T-helper 2 cell (primary cell): ENCODE measurements at places on chromosomes 4 and X.

DNA sequence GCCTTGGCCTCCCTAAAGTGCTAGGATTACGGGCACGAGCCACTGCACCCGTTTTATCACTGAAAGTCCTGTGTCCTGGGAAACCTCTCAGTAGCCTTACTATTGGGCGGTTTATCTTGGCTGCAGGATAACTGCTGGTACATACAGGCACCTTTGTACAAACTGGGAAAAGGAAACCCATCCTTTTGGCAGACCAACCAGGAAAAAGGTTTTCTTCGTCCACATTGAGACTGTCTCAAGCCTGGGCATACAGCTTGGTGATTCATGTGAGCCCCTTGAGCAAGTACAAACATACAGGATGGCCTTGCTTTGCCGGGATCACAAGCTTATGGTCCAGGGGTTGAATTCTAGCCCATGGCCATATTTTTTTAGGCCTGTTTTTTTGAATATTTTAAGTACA, 32.8 kb downstream of the RWDD4 start:
- no peak for DNase-seq

- no peak for DNase-seq
Observed at GRCh38 chr4:76305971-76306881, at the start of gene STBD1. STBD1 (plus strand) TSS chr4:76306733; CDS start chr4:76306770, 37 bp downstream.

- DNase-seq, result no peak
Observed at GRCh38 chr4:126448086-126448845, 1133.5 kb downstream of the FAT4 start.

- DNase-seq, result no peak
Observed at GRCh38 chr4:119526786-119527550, 101.6 kb downstream of the PDE5A start.

DNA sequence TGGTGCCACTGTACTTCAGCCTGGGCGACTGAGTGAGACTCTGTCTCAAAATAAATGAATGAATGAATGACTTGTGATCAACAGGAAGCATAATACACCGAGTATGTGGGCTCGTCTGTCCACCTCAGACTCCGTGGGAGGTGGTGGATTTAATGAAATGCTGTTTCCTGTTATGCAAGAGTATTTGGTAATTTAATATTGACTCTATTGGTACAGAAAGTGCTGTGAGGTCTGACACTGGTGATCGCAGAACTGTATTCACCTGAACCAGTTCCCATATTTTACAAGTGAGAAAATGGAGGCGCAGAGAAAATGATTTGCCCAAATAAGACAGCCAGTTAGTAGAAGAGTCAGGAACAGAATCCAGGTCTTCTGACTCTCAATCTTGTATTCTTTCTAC, 423.3 kb downstream of the RAPGEF2 start:
- DNase-seq, result no peak

GRCh38 chr4:123841447-123842121, 445.0 kb downstream of the SPRY1 start:
- DNase-seq, result no peak

- no peak for DNase-seq
Observed at GRCh38 chr4:170227928-170228327, 138.2 kb upstream of the AADAT start.

DNA sequence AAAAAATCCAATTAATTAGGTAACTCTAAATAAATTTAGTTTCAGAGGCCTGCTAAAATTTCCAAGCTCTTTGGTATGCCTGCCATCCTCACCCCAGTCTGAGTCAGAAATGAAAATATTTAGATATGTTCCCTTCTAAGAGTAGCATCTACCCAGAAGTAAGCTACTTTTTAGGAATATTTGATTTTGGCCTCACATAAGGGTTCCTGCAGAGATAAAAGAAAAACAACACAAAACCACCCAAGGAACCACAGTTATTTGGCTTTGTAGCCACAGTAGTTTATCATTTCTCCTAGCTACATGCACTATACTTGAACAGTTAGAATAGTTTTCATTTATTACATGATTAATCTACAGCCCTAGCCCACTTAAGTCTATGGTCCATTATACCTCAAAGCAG, 192.6 kb upstream of the FAM241A start:
- no peak for DNase-seq

DNA sequence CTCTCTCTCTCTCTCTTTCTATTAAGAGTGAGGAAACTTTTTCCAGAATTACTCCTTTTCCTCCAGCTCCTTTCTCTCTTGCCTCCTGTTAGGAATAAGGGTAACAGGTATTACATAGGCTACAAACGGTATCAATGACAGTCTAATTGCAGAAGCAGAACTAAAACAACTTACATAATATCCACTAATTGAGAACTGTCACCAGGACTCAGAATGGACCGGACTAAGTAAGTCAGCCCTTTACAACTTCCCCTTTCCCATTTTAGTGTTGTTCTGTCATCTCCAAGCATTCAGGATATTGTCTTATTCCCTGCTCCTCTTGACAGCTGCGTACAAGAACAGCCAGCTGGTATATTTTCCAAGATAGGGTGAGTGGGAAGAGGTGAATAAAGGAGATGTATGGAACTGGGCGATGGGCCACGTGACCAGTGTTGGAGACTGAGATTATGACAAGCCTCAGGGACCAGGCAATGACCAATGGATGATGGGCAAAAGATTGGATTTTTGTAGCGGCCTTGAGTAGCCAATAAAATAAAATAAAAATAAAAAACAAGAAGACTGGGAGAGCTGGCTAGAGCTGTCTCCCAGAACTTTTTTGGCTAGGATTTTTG, 2.3 kb upstream of the FNIP2 start:
- no peak for DNase-seq

DNA sequence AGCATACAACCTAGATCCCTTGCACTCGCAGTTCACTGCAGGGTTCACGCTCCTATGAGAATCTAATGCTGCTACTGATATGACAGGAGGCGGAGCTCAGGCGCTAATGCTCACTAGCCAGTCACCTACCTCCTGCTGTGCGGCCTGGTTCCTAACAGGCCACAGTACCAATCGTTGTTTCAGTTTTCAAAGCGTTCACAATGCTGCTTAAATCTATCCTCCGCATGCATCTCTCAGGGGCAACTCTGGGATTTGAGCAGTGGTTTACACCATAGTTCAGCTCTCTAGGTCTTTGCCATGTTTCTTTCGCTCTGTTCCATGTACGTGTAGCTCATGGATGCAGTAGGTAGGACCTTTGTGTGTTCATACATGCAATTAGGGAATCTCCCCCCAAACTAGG, 47.2 kb downstream of the CLOCK start:
- no peak for DNase-seq

- no peak for DNase-seq
Observed at GRCh38 chr4:106930522-106930921, 105.6 kb downstream of the DKK2 start.

GRCh38 chr4:153223427-153223801, 19.2 kb downstream of the TRIM2 start:
- no peak for DNase-seq

- DNase-seq, result peak; percentile 6
Observed at GRCh38 chrX:75746891-75747639, 38.0 kb downstream of the MAGEE2 start.

- DNase-seq, result no peak
Observed at GRCh38 chrX:8297766-8298165, 126.7 kb upstream of the VCX2 start.

DNA sequence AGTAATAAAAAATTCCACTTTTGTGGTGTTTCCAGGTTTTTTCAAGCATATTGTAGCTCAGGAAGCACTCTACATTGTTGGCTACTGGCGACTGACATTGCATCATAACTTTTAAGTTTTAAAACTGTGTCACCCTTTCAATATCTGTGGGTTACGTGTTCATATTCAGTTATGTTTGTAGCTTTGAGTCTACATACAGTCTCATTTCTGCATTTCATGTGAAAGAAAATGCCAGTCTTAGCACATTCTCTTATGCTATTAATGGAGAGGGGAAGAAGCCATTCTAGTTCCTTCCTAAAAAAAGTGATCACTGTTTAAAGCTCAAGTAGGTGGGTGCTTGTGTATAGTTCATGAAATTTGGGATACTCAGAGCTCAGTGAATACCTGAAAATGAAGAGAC, 38.1 kb downstream of the DIAPH2 start:
- DNase-seq, result no peak

DNA sequence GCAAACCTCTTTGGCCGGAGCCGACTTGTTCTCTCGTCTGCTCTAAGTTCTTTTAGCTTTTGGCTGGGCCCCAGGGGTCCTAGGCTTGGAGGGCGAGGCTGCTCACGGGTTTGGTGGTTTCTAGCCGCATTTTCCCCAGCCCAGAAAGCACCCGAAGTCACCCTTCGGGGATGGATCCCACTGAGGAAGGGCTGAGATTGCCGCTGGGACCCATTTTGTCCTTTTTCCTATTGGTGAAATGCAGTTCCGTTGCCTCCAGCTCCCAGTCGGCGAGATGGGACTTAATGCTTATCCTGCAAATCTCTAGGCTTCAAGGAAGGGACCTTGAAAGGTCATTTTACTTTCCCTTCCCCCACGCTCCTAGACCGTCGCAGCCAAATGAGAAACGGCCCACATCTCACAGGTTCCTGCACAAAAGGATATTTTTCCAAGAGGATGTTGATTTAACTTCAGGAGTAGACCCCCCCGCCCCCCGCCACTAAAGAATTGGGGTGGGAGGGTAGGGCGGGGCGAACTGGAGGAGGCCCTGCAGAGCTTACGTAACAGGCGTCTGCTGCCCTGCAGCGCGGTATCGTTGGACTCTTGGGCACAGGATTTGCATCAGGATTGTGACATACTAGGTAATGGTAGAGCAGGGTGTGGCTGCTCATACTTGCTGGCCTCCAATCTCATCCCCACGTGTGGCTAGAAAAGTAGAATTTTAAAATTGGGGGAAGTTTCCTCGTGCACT, 564 bp downstream of the PGK1 start:
- no peak for DNase-seq

- DNase-seq, result no peak
Observed at GRCh38 chrX:1440506-1440905, 12.2 kb downstream of the ASMTL start.

DNA sequence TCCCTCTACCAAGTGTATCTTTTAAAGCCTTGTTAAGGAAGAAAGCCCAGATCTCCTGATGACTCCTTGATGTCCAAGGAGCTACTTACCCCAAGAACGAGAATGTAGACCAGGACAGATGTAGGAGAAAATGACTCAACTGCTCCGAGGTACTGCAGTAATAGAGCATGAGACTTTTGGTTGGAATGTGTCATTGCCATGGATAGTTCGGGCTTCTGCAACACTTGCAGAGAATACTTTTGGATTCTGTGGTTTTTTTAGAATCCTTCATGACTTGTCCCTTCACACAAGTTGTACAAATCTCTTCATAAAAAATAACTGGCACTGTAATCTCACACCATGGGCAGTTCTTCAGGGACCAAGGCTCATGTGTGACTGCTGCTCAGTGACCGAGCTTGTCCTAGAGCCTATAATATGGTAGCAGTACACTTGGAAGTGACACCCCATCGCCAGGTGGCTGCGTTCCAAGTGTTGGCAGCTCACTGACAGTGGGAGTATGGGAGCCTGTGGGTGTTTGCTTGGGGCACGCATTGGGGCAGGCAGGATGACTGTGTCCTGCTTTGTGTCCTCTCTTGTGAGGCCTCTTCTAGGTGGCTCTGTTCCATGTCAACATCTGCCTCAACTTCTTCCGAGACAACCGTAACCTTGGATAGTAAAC, 87.9 kb upstream of the WDR1 start:
- no peak for DNase-seq

DNA sequence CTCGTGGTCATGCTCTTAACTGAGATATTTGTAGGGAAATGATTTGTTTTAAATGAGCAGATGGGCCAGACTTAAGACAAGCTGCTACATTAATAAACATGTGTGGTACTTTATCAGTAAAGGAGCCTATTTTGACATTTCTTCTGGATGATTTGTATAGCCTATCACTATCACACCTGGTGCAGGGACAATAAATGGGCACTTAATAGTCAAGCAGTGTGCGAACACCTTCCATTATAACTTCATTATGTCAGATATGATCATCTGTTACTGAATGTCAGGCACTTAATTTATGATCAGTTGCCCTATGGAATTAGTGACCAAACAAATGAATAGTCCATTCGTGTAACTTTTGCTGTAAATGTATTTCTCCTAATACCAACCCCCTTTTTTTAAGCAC, 628.8 kb downstream of the ADGRL3 start:
- no peak for DNase-seq

DNA sequence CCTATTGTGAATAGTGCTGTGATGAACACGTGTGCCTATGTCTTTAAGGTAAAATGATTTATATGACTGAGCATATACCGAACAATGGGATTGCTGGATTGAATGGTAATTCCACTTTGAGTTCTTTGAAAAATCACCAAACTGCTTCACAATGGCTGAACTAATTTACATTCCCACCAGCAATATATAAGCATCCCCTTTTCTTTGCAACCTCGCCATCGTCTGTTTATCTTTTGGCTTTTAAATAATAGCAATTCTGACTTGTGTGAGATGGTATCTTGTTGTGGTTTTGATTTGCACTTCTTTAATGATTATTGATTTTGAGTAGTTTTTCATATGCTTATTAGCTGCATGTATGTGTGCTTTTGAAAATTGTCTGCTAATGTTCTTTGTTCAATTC, 31.8 kb upstream of the UGT2A1 start:
- no peak for DNase-seq

- DNase-seq, result no peak
Observed at GRCh38 chrX:32045149-32045548, 973.3 kb upstream of the FTHL17 start.

GRCh38 chr4:38671592-38671940, 7.6 kb downstream of the KLF3 start:
- DNase-seq, result no peak

- no peak for DNase-seq
Observed at GRCh38 chrX:1593286-1594271, 2.2 kb downstream of the AKAP17A start.

GRCh38 chr4:40722576-40723161, 27.1 kb upstream of the NSUN7 start:
- DNase-seq, result no peak

- DNase-seq, result no peak
Observed at GRCh38 chrX:109728173-109728535, 4.9 kb downstream of the ACSL4 start.

DNA sequence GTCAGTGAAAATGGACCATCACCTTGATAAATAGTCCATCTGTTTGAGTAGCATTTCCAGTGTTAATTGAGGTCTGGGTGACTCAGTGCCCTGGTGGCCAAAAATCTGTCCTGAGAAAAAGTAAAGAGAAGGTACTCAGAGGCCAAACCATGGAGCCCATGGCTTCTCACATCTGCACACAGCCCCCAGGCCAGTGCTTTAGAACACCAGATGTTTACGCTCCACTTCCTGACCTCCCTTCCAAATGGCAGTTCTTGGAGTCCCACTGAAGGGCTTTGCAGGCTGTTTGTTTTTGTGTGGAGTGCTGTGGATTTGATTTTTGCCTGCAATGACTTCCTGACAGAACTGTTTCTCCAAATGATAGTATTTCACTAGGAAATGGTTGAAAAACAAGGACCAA, 60.2 kb upstream of the GPC4 start:
- no peak for DNase-seq

- DNase-seq, result no peak
Observed at GRCh38 chr4:2832309-2832980, 11.2 kb upstream of the ADD1 start.

DNA sequence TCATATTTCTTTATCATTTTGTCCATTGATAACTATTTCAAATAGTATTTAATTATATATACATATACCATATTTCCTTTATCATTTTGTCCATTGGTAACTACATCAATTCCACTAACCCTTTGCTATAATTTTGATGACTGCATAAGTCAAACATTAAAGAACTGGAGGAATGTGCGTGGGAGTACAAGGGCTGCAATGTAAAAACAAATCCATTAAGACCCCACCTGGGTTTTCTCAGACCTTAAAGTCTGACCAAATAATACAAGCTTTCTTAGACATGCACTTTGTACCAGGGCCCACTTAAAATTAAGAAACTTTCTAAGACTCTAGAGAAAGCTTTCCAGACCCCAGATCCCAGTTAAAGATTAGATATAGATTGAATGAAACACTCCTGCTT, 1622.4 kb upstream of the PCDH10 start:
- no peak for DNase-seq
